ENCODE measurements at places on chromosomes 4 and X.

GRCh38 chrX:11567528-11568220, 98.0 kb downstream of the ARHGAP6 start:
- no peak for DNase-seq

DNA sequence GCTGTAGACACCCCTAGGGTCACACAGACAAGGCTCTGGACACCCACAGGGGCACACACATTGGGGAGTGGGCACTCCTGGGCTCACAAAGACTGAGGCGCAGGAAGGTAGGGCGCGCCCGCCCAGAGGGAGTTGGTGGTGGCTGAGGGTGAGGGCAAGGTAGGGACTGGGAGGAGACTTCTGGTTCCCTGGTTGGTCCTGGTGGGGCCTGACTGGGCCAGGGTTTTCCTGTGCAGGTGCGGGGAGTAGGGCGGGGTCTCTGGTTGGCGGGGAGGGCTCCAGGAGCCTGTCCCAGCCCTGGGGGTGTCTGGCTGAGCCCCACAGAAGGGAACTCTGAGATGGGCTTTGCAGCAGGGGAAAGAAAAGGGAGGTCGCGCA, 6.7 kb upstream of the WAS start:
- no peak for DNase-seq

DNA sequence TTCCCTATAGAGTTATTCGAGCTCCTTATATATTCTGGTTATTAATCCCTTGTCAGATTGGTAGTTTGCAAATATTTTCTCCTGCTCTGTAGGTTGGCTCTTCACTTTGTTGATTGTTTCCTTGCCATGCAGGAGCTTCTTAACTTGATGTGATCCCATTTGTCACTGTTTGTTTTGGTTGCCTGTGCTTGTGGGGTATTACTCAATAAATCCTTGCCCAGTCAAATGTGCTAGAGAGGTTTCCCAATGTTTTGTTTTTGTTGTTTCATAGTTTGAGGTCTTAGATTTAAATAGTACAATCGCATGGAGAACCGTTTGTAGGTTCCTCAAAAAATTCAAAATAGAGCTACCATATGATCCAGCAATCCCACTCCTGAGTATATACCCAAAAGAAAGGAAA, 2.3 kb upstream of the SYTL5 start:
- DNase-seq, result no peak

DNA sequence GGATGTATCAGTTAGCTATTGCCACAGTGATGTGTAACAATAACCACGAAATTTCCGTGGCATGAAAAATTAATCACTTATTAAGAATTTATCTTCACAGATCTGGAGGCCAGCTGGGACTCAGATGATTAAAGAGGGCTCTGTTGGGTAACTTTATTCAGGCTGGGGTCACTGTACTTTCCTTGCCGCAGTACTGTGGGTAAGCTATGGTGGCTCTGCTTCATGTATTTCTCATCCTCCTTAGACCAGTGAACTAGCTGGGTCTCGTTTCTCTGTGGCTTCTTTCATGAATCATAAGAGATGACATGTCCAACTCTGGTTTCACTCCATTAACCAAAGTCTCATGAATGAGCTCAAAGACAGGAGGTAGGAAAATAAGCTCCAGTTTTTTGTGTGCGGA, 13.5 kb downstream of the TEX13B start:
- no peak for DNase-seq

GRCh38 chr4:147355847-147356246, 125.0 kb upstream of the EDNRA start:
- DNase-seq, result no peak

- DNase-seq, result no peak
Measured at GRCh38 chr4:26065833-26066232, 151.8 kb downstream of the SMIM20 start.

- no peak for DNase-seq
Measured at GRCh38 chr4:152778656-152779512, 646 bp downstream of the TIGD4 start.

DNA sequence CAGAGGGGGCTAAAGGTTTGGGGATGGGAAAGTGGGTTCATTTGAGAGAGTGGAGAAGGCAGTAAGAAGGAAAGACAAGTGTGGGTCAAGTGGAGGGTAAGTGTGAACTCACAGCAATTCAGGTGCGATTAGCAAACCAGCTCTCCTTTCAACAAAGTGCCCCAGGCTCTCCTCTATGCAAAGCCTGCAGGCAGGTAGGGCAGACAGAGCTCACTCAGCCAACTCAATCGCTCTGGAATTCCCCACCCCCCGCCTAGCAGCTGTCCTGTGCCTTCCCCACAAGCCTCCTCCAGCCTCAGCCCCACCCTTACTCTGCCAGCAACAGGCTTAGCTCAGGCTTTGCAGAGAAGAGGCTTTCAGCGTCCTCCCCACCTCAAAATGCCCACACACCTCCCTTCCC, 14.8 kb upstream of the MAMLD1 start:
- no peak for DNase-seq

DNA sequence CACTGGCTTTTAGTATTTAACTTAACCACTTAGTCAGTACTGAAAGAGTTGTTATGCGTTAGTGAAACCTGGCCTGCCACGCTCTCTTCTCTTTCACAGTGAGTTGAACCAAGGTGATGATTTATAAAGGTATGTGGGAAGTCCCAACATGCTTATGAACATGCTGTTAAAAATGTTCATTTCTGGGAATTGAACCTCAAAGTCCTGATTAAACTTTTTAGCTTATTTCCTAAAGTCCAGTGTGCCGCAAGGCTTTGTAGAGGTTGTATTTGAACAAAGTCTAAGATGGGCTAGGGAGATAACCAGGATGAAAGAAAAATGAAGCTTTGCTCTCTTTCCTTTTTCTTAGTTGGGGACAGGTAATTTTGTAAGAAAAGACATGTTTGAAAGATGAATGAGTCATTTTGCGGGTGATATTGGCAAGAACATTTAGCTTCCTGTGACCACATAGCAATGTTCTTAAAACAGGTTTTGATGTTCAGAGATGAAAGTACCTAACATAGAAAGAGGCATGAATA, 270.3 kb downstream of the DTHD1 start:
- DNase-seq, result no peak

GRCh38 chr4:33062155-33062806, 2342.1 kb downstream of the PCDH7 start:
- no peak for DNase-seq

GRCh38 chr4:100287534-100287933, 97.3 kb upstream of the DDIT4L start:
- DNase-seq, result no peak

GRCh38 chr4:159341522-159341921, 238.6 kb downstream of the RAPGEF2 start:
- no peak for DNase-seq

- no peak for DNase-seq
Measured at GRCh38 chr4:126986828-126987227, 645.9 kb upstream of the INTU start.

GRCh38 chr4:25575611-25576010, 80.0 kb upstream of the SLC34A2 start:
- no peak for DNase-seq

GRCh38 chrX:142686653-142687283, 339.0 kb upstream of the SPANXN4 start:
- no peak for DNase-seq

Measured in T-helper 1 cell (primary cell).